NCI-H2107 (cell line): ENCODE measurements at places on chromosomes 4 and X.

- DNase-seq = no peak
Measured at GRCh38 chr4:83150653-83151330, 36.3 kb upstream of the PLAC8 start.

- no peak for DNase-seq
Measured at GRCh38 chr4:39255871-39256270, 73.5 kb downstream of the WDR19 start.

DNA sequence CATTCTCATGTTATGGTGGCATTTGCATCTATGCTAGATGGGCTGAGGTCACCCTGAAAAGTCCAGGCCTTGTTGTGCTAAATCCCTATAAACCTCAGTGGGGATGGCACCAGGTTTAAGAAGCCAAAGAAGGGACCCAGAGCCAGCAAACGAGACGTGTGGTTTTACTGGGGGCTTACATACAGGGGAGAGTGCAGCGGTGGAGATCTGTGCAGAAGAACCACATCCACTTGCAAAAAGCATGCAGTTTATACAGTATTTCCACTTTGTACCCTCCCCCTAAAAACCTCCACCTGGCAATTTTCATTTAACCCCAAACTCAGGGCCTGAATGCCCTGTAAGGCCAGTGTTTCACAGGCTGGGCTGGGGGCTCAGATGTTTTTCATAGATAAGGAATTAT, 134.9 kb upstream of the GATB start:
- DNase-seq = no peak

DNA sequence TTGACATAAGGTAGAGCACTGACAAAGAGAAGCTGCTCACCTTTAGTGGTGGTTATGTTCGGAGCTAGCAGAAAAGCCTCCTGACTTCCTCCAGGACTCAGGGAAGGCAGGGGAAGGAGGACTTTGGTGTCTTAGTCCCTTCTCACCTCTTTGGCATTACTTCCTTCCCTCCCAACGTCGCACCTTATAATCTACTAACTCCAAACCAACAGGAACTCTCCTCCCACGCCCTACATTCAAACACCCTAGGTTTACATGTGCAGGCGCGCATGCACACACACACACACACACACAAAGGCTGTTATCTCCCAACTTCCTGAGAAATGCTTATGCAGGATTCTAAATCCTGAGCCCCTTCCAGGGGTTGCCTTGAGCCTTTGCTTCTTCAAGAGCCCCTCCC, 157.7 kb upstream of the STS start:
- DNase-seq = no peak

DNA sequence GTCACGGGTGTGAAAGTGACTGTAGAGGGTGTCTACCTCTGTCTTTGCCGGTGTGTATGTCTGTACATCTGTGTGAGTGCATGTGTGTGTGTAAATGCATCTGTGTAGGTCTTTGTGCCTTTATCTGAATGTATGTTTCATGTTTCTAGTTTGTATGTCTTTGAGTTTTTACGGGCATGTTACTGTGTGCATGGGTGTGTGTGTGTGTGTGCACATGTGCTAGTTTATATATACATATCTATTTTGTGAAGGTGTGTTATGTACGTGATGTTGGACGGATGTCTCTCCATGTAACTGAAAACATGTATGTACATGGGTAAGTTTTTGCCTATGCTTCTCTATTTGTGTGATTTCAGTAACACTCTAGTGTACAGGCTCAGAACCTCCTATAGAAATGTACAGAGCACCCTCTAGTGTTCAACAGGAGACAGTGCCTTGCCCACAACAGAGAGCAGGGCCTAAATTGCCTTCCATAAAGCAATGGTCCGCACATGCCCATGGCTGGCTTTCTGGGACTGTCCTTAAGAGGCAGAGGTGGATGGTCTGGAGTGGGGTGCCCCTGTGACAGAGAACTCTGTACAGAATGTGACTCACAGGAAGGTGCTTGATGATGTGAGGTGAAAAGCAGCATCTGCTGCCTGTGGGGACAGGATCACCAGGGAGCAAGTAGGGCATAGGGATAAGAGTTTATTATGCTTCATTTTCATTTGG, 343.5 kb downstream of the RAPGEF2 start:
- DNase-seq = peak; percentile 6

DNA sequence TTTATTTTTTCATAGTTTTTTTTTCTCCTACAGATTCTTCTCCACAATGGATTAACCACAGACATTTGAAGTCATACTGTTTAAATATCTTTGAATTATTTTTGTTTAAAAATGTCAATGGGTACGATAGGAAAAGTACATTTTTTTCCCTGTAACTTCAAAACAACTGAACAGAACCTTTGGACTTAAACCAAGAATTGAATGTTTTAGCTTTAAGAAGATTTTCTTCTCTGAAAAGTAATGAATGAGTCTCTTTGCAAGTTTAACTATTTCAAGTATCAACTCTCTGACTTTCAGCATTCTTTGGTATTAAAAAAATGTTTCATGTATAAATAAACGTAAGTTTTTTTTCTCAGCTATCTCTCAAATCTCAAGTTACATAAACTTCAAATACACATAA, 364.3 kb downstream of the FBXO8 start:
- no peak for DNase-seq

- DNase-seq = no peak
Measured at GRCh38 chrX:72604705-72605104, 32.1 kb upstream of the HDAC8 start.

DNA sequence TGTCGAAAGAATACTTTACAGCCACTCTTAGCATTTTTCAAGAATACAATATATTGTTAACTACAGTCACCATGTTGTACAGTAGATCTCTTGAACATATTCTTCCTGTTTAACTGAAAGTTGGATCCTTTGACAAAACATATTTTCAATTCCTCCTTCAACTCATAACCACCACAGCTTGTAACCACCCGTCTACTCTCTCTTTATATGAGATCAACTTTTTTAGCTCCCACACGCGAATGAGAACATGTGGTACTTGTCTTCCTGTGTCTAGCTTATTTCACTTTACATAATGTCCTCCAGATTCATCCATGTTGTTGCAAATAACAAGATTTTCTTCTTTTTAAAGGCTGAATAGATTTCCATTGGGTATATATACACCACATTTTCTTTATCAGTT, 338.3 kb upstream of the IGFBP7 start:
- no peak for DNase-seq

- DNase-seq = no peak
Measured at GRCh38 chr4:123851521-123851920, 454.9 kb downstream of the SPRY1 start.

- DNase-seq = peak; percentile 36
Measured at GRCh38 chrX:54182194-54182863, 725 bp downstream of the FAM120C start.

DNA sequence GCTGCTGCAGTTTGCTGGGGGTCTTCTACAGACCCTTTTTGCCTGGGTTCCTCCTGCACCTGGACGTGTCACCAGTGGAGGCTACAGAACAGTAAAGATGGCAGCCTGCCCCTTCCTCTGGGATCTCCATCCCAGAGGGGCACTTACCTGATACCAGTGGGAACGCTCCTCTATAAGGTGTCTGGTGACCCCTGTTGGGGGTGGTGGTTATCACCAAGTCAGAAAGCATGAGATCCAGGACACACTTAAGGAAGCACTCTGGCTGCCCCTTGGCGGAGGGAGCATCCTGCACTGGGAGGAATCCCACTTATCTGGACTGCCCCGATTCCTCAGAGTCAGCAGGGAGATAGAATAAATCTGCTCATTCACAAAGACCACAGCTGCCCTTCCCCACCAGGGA, 218.9 kb upstream of the GALNTL6 start:
- DNase-seq = no peak

DNA sequence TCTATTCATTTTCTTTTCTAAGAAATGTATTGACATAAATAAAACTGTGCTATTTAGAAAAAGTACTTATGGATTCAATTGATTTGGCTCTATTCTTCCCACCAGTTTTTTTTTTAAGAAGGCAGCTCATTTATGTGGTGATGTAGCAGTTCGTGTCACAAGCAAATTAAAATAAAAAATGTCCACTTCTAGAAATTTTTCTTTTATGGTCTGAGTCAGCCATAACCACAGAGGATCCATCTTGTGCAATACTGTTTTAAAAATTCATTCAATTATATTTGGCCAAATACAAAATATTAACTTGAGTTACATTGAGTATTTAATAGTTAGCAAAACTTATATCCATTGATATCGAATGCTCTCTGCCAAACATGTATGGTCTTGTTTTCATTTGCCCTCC, 207.9 kb upstream of the FAT1 start:
- DNase-seq = no peak

GRCh38 chrX:103175944-103176753, 38.8 kb upstream of the BEX4 start:
- peak; percentile 16 for DNase-seq

DNA sequence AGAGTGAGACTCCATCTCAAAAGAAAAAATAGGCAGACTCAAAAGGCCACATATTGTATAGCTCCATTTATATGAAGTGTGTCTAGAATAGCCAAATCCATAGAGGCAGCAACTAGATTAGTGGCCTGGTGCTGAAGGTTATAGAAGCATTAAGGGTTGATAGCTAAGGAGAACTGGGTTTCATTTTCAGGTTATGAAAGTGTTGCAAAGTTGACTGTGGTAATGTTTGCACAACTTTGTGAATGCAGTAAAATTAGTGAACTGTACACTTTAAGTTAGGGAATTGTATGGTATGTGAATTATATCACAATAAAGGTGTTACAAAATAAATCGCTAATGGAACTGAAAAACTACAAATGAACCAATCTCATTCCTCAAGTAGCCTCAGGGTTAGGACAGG, 28.3 kb downstream of the TXLNG start:
- DNase-seq = no peak

GRCh38 chr4:83013902-83014301, 3.3 kb upstream of the LIN54 start:
- DNase-seq = no peak

- no peak for DNase-seq
Measured at GRCh38 chrX:138463476-138463875, 248.0 kb downstream of the FGF13 start.

DNA sequence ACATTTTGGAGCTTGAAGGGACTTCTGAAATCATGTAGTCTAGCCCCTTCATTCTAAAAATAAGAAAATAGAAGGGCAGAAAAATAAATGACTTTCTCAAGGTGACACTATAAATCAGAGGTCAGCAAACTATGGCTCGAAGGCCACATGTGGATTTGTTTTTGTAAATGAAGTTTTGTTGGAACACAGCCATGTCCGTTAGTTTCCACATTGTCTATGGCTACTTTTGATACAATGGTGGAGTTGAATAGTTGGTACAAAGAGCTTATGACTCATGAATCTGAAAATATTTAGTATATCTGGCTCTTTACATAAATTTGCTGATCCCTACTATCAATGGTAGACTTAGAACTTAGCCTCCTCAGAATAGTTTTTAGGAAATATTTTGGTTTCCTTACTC, 302.4 kb upstream of the PRPS2 start:
- no peak for DNase-seq

DNA sequence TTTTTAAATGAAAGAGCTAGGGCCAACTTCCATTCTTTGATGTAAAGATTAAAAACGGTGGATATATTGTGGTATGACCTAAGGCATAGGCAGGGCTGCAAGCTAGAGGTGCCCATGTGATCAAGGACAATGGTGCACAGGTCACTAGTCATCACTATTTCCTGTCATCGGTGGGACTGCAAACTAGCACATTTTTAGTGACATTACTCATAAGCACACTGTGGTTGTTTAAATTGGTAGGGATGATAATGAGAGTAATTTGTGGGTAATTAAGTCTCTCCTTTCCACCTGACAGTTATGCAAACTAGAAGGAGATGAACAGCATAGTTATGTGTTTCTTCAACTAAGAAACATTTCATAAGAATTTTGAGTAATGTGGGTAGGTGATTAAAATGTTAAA, 85.4 kb downstream of the GPRIN3 start:
- DNase-seq = no peak

DNA sequence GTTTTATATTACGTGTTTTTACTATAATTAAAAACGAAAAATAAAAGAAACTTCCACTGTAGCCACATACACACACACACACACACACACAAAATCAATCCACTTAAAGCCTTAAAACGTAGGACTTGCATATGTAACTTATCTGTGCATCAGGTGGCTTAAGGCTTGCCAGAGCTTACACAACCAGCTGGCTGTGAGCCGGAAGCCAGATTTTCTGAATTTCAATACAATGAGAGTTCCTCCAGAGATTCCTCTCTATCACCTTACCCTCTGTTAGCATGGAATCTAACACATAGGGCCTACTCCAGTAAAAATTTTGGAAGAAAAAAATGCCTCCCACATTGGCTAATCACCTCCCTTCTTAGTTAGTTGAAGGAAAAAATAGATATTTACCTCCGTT, 27.9 kb upstream of the SLITRK4 start:
- DNase-seq = no peak

GRCh38 chrX:44234541-44234940, 108.9 kb downstream of the EFHC2 start:
- DNase-seq = no peak

- DNase-seq = no peak
Measured at GRCh38 chr4:148048598-148048997, 316.7 kb downstream of the ARHGAP10 start.

DNA sequence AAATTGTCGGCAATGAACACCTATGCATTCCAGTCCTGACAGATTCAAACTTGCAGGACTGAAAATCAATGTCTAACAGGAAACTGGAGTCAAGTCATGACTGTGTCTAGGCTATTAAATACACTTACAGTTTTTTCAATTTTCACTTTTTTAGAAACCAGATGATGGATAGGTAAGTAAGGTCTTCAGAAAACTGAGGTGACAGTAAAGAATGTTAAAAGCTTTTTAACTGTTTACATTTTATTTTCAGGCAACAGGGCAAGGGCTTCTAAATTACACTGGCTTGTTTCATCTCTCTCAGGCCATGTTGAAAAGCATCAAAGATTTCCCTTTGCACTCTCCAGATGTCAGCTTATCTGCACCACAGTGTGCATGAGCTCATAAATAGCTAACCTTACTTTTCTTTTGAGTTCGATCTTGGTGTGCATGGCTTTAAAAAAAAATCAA, 65.2 kb downstream of the SEC24D start:
- no peak for DNase-seq

DNA sequence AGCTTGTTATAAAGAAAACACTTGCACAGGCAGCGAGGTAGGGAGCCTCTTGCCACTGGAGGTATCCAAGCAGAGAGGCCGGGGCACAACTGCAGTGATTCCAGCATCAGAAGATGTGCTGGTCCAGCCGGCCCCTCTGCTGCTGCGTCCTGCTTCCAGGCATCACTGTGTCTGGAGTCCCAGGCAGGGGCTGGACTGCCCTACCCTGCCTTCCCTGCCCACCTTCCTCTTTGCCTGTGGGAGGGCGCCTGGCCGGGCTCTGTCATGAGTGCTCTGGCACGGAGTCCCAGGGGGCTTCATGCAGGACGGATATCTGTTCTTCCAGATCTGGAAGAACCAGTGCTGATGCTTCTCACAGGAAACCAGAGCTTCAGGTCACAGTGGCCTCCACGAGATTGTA, 187.6 kb upstream of the PSAPL1 start:
- no peak for DNase-seq

GRCh38 chr4:105657117-105657765, 51.2 kb downstream of the INTS12 start:
- no peak for DNase-seq

DNA sequence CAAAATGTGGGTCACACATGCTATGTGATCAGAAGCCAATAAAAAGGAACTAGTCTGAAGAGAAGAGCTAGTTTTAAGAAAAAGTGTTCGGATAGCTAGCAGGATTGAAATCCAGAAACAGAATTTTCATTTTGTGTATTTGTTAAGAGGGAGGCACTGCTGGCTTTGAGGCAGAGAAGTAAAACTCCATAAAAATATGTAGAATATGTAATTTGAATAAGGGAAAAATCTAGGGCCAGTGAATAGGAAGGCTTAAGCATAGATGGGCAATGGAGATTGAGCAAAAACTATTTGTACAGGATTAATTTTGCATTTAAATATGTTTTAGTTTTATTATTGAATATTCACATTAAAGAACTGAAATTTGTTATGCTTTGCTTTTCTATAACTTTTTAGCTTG, 399.9 kb upstream of the PITX2 start:
- no peak for DNase-seq
